T-helper 17 cell (primary cell): ENCODE measurements at places on chromosomes 5 and 9. TPM values are rescaled to one million over a fixed set of nuclear protein-coding genes. Genes with fewer than 3 reads are reported as not detected.

DNA sequence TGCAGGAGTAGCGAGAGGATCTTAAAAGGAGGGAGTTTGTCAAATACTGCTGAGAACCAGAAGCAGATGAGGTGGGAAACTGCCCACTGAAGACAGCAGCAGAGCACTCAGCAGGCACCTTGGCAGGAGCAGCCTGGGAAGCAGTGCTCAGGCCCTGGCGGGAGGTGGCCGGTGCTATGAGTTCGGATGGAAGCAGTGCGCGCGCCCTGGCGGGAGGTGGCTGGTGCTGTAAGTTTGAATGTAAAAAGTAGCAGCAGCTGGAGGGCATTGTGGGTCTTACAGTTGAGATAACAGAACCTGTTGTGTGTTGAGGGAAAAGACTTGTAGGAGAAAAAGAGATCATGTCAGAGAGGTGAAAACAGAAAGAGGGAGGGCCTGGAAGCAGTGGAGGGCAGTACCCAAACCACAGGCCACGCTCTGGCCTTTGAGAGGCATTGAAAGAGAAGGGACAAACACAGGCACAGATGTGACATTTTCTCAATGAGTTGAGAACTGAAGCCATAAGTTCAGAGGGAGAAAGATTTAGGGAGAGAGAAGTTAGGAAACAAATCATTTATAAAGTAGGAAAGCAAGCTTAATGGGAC lies 130.9 kb downstream of the ERCC6L2 start:
- DNase-seq, result no peak

DNA sequence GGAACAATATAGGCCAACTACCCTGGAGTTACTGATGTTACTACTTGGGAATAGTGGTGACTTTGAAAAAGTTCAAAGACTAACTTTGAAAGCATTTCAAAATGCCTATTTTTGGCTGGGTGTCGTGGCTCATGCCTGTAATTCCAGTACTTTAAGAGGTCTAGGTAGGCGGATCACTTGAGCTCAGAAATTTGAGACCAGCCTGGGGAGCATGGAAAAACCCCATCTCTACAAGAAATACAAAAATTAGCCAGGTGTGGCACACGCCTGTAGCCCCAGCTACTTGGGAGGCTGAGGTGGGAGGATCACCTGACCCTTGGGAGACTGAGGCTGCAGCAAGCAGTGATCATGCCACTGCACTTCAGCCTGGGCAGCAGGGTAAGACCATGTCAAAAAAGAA lies 105.3 kb downstream of the ARRDC3 start:
- DNase-seq, result no peak

DNA sequence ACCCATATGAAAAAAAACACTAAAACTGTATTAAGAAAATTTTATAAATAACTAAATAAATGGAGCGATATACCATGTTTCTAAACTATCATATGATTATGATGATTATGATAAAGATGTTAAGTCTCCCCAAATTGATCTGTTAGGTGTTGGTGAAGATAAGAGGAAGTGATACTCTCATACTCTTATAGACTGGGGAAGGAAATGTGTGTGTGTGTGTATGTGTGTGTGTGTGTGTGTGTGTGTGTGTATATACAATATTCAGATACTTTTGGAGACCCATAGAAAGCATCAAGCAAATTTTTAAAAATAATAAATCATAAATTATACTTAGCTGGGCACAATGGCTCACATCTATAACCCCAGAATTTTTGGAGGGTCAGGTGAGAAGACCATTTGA lies 62.9 kb downstream of the TMEM232 start:
- DNase-seq, result no peak

The BBLN gene
- total RNA-seq, result 71.0 TPM

The PLPPR1 gene
- not detected for total RNA-seq
